NCI-H2081 (cell line): ENCODE measurements at places on chromosomes 6 and 20.

- no peak for DNase-seq
These were observed 41.2 kb upstream of the PROKR2 start for GRCh38 chr20:5357946-5358345.

- DNase-seq = no peak
These were observed 104.4 kb upstream of the LAMP5 start for GRCh38 chr20:9409981-9410380.

- no peak for DNase-seq
These were observed 100.7 kb downstream of the FOXO3 start for GRCh38 chr6:108661430-108661829.

- no peak for DNase-seq
These were observed 36.4 kb downstream of the HDGFL1 start for GRCh38 chr6:22605736-22606135.

DNA sequence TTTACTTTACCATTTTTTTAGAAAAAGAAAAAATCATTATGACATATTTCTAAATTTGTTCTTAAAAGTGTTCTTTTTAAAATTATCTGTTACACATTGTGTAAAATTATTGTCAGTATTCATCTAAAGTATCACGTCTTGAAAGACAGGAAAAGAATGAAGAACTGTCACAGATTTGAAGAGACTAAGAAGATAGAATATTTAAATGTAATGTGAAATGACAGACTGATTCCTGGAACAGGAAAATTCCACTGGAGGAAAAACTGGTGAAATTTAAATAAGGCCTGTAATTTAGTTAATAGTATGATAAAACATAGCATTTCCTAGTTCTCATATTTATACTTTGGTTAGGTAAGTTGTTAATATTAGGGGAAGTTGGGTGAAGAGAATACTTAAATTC lies 52.8 kb upstream of the RUNX2 start:
- DNase-seq = no peak

GRCh38 chr20:47770935-47771334 lies 14.3 kb downstream of the SULF2 start:
- DNase-seq = no peak

DNA sequence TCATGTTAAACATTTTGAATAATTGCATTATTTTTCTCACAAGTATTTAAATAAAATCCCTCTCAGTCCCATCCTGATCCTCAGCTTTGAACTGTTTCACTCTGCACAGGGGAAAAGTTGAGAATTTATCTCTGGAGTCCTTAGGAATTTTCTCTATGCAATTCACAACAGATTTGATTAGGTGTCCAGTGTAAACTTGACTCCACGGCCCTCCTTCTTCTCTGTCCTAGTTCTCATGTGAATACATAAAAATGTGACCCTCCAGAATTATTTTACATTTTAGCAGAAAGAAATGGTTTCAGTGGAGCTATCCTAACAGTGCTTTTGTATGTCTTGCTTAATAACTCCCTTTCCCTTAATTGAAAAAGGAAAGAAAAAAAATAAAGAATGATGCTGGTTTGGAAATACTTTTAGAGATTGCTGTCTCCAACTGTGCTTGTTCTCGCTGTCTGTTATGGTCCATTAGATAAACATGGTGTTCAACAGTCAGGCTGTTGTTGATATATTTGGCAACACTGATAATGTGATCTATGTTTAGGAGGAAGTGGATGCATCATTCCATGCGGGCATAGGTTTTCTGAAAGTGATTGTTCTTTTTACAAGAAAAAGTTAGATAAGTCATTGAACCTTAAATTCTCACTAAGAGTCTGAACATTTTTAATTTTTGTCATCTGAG lies 599.4 kb upstream of the CITED2 start:
- no peak for DNase-seq

DNA sequence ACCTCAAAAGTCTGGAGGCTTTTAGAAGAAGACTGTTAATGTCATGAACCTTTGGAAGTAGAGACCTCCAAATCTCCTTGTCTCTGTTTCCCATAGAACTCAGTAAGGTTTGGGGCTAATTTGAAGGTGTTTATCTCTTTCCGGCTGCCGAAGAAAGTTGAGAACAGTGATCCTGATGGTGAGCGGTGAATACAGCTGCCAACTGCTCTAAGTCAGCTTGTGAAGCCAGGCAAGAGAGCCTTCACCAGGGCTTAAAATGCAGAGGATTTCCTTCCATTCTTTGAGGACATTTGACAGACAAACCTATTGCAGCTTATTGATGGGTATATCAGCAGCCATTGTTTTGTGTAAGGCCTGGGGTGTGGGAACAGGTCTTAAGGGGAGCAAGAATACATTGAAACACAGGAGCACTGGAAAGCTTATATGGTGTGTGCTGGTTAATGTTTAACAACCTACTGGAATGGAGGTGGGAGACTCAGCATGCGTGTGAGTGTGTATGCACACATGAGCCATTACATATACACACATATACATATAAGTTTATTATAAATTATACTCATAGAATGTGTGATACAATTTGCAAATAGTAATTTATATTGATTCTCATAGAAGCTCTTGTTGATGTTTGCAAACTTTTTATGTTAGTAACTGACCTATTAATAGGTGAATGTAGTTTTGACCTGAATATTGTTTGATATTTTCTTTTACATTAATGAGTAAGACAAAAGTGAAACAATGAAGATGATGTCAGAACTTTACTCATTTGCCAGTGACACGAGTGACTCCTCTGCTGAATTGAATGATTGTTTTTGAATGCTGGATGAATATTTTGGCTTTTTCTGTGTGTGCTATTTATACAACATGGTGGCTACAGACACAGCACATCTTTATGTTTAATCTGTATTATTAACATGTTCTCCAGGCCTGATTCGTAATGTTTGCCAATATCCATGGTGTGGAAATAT lies 18.1 kb downstream of the PLEKHG1 start:
- DNase-seq = no peak

DNA sequence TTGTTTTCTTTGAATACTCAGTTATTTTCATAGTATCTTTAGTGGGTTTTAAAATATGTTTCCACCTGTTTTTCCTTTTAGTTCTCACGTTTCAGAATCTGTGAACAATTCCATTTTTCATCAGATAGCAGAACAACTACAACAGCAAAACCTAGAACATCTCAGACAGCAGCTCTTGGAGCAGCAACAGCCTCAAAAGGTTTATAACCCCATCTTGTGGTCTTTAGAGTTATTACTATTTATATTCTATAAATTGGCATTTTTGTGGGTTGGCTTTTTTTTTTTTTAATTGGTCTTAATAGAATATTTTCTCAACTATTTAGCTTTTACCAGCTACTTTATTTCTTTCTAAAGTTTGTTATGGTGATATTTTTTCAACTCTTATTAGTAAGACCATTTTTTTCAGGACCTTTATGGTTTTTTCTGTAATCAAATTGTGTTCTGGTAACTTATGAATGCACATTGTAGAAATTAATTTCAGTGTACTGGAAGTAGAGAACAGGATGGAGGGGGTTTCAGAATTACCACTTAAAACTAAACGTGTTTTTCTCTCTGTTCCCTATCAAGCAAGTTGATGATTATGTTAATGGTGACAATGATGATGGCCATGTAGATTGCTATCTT lies 72.2 kb downstream of the SCAF8 start:
- no peak for DNase-seq

- no peak for DNase-seq
These were observed 1.5 kb upstream of the GRIK2 start for GRCh38 chr6:101391772-101392585.

DNA sequence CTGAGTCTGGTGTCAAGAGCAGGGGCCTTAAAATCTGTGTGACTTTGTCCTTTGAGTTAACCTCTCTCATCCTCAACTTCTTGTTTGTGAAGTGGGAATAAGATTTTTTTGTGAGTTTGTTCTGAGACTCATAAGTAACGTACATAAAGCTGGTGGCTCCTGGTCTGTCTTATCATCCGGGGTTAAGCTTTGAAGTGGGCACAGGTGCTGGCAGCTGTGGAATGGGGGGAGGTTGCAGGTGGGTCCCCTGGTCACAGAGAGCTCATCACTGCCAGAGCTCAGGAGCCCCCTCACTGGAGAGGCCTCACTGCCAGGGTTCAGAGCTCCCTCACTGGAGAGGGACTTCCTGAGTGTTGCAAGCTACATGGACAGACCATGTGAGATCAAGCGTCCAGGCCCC lies 174.1 kb downstream of the NRN1 start:
- DNase-seq = no peak

DNA sequence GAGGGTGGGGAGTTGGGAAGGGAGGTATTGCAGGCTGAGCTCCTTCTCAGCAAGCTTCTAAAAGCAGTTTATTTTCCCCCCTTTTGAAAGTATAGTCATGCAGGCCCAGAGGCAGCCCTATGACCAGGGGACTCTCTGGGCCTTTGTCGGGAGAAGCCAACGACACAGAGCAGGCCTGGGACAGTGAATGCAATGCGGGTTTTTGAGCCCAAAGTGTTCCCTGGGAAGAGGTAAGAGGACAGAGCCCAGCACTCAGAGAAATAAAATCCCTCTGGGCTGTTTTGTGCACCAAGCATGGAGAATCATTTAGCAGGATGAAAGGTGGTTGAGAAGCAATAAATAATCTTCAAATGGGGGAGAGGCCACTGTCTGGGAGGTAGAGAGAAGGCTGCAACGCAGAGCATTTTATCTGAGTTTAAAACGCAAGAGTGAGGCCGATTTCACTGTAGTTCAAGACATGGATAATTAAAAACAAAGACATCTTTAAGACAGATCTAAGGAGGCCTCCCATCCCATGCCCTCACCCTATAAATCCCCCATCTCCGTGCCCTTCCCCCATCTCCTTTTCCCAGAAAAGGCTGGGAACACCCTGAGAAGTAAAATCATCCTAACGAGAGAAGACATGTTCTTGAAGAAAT lies 237.5 kb downstream of the CDC5L start:
- DNase-seq = no peak

- DNase-seq = peak; percentile 21
These were observed 28.5 kb downstream of the SLC35D3 start for GRCh38 chr6:136950436-136951126.

GRCh38 chr20:63740070-63740626 lies 572 bp downstream of the SLC2A4RG start:
- no peak for DNase-seq

DNA sequence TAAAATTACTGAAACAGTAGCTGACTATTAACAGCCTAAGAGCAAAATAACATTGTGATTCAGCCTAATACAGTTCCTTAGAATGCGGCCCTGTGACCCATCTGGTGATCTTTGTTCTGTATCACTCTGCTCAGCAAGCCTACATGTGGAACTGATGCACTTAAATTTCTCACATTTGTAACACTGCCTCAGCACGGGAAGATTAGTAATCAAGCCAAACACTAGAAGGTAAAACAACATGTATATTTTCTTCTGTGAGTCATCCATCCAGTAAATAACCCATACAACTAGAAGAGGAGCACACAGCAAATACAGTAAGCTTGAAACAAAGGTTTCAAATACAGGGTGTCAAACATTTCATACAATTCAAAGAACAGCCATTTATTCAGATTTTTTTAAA lies 189.7 kb upstream of the NOX3 start:
- DNase-seq = no peak

- DNase-seq = no peak
These were observed 8.7 kb downstream of the CDS2 start for GRCh38 chr20:5135363-5136012.

DNA sequence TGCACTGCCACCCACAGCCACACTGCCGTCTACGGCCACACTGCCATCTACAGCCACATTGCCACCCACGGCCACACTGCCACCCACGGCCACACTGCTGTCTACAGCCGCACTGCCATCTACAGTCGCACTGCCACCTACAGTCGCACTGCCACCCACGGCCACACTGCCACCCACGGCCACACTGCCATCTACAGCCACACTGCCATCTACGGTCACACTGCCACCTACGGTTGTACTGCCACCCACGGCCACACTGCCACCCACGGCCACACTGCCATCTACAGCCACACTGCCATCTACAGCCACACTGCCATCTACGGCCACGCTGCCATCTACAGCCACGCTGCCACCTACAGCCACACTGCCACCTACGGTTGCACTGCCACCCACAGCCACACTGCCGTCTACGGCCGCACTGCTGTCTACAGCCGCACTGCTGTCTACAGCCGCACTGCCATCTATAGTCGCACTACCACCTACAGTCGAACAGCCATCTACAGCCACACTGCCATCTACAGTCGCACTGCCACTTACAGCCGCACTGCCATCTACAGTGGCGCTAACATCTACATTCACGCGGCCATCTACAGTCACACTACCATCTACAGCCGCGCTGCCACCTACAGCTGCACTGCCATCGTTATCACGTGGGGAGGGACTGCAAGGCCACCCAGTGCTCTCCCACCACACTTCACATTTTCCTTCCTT lies 154.6 kb upstream of the AFDN start:
- DNase-seq = no peak

GRCh38 chr6:47621838-47622449 lies 76.4 kb upstream of the ADGRF4 start:
- no peak for DNase-seq

- no peak for DNase-seq
These were observed 22.9 kb upstream of the ESR1 start for GRCh38 chr6:151784441-151785214.

GRCh38 chr20:32338665-32339064 lies 19.5 kb upstream of the ASXL1 start:
- DNase-seq = no peak

GRCh38 chr6:27775796-27776184 lies 136.4 kb downstream of the OR2B2 start:
- DNase-seq = no peak

- DNase-seq = no peak
These were observed 93.6 kb downstream of the CDH4 start for GRCh38 chr20:61345656-61346055.

- peak; percentile 79 for DNase-seq
These were observed 286.9 kb downstream of the PTPRK start for GRCh38 chr6:128233531-128233930.

- peak; percentile 53 for DNase-seq
These were observed 79.8 kb upstream of the CHD6 start for GRCh38 chr20:41697861-41698559.

DNA sequence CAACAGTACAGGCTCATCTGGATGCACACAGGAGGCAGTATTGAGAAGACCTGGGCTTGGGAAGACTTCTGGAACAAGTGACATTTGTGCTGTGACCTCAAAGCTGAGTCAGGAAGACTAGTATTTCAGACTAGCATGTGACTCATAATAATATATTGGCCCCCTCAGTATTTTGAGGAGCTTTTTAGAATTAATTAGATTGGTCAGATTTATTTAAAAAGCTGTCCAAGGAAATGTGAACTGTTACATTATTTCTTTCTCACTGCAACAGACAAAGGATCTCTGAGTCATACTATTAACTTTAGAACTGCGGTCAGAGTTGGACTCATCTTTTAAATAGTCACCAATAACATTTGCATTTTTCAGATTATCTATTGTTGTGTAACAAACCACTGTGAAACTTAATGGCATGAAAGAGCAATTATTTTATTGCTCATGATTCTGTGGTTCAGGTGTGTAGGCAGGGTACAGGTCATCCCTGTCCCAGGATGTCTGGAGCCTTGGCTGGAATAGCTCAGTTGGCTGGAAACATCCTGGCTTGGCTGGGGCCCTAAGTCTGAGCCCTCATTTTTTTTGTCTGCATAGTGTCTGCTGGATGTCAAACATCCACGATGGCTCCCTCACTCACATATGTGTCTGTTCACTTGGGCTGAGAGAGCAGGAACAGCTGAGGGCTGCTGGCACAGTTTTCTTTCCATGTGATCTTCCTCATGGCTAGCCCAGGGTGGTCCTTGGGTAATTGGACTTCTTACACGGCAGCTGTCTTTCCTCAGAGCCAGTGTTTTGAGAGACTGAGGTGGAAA lies 46.9 kb downstream of the MAP3K4 start:
- DNase-seq = no peak

GRCh38 chr6:142374965-142375733 lies 73.3 kb downstream of the ADGRG6 start:
- no peak for DNase-seq
